NCI-H187 treated with DMSO at 0.1 percent for 48 hours (cell line): ENCODE measurements at places on chromosomes 2 and 18.
A peak's percentile ranks its signal among the peaks of the same experiment; 100 is the strongest.

DNA sequence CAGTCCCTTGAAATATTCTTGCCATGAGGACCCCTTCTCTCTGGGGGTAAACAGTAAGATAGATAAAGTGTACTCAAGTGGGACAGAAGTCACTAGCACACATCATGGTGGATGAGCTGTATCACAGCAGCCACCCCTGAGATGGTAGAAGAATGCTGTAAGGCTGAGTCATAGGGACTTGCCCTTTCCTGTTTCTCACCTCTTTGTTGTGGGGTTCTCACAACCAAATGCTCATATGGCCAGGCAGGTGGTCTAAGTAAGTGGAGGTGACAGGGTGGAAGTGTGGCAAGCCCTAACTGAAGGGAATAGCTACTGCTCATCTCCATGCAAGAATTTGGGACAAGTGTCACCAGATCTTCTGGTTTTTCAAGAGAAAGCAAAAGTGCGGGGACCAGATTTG lies 202.7 kb upstream of the SLC14A2 start:
- DNase-seq: no peak

DNA sequence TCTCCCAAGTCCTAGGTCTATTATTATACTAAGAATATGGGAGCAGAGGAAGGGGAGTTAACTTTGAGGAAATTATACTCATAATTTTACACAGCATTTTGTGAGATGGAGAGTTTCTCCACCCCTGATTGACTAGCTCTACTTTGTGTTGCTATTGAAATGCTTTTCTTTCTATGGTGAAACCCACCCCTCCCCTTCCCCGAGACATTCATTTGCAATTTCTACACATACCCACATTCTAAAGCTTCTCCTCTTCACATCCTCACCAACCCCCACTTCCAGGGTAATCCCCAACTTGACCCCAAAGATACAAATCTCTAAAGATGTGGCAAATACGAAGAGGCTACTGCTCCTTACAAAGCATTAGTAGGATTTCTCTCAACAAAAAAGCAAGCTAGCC lies 992.2 kb downstream of the BCL11A start:
- DNase-seq: no peak

DNA sequence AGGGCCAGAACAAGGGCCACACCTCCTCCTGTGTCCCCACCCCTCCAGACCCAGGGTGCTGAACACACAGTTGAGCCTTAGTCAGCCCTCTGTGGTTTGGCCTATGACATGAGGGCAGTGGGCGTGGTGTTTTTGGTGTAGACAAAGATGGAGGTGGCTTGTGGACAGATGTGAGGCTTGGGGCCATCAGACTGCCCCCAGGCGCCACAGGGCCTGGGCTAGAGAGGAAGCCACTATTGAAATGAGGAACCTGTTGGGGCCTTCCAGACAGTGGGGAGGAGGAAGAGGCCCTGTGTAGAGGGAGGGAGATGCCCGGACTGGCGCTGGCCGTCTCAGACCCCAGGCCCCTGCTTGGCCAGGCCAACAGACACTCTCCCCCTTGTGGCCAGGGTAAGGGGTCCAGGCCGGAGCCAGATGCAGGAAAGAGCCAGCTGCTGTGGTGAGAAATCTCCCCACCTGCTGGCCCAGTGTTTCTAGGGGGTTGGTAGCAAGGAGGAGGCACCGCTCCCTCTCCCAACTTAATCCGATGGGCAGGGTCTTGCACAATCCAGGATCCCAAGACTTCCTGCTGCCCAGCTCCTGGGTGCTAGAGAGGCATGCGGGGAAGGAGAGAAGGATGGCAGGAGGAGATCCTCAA lies 53.8 kb downstream of the SMAD7 start:
- no peak for DNase-seq

DNA sequence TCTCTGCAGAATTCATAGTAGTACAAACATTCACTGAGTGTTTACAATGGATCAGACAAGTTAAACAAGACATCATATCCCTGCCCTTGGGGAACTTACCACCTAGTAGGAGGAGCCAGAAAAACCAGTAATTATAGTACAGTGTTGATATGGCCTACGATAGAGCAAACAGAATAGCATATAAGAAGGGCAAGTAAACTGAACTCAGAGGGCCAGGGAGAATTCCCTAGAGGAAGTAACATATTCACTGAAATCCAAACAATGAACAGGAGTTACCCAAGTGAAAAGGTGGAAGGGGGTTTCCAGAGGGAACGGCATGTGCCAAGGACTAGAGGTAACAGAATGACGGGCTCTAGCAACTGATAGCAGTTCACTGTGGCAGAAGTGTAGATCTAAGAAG lies 34.1 kb downstream of the NHEJ1 start:
- no peak for DNase-seq

DNA sequence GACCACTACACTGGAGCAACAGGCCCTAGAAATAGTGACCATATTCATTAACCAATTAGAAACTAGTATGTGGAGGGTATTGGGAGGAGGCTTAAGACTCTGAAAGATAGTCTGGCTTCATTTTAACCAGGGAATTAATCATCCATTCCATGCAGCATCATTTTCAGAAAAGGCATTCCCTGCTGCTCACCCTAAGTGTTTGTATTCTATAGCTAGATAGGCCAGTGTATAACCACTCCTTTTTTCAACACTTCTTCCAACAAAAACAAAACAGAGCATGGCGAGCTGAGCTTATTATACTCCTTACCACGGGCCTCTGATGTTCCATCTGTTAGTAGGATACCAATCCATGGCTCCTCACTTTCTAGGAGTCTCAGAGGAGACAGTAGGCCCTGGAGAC lies 112.0 kb upstream of the PKDCC start:
- no peak for DNase-seq

- no peak for DNase-seq
These were observed 252.9 kb downstream of the ATAD2B start for GRCh38 chr2:23673830-23674679.

DNA sequence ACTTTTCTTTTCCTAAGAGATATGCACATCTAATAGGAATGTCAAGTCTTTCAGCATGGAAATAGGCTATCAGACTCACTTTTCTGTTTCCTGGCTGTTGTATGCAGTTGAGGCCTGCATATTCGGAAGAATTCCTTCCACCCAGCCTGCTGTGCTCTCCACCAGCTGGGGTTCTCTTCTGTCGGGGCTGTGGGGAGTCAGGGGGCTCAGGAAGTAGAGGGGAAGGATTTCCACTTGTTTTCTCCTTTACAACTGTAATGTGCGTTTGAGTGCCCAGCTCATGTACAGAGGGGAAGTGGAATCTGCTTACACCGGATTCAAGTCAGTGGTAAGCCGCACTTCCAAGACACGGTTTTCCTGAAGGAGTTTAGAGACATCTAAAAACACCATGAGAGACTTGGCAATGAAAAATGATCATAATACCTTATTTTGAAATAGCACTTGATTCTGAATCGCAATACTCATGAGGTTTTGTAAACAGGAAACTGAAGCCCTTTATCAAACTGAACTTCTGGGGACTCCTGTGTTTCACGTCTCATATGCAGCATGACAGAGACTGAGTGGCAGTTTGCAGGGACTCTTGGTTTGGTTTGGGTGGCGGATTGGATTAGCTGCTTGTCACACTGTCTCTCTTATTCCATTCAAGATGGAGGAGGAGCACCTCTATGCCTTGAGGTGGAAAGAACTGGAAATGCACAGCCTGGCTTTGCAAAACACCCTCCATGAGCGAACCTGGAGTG lies 90.4 kb downstream of the MTCL1 start:
- no peak for DNase-seq

GRCh38 chr2:110216803-110217202 lies 4.5 kb upstream of the MTLN start:
- no peak for DNase-seq

DNA sequence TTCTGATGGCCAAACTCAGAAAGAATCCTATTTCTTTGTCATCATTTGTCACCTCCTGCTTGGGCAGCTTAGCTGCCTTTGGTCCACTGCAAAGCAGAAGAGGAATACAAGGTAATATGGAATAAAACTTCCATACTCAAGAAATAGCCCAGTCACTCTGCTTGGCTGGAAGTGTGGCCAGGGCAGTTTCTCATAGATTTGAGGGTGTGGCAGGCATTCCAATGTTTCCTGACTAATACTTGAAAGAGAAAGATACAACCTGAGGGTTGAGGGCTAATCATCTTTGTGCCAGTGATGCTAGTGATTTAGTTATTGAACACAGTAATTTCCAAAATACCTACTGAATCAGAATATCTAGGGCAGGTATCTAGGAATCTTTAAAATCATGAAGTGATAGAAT lies 83.1 kb downstream of the FAM161A start:
- DNase-seq: no peak

- DNase-seq: no peak
These were observed 10.7 kb upstream of the RPL31 start for GRCh38 chr2:100991404-100991773.

DNA sequence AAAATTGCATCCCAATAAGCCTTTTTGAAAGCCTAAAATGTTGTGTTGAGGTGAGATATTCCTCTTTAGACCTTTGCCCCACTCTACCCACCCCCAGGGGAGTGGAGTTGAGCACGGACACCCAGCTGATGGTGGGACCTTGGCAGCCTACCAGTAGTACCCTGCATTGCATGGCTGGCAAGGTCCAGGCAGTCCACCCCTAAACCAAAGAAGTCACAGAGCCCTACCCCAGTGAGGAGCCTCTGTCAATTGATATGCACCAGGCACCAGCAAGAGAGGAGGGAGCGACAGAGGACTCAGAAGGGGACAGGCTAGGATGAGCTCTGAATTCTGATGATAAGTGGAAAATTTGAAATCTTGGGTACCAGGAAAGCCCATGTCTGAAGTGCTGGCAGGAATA lies 38.6 kb downstream of the MARCO start:
- DNase-seq: no peak

DNA sequence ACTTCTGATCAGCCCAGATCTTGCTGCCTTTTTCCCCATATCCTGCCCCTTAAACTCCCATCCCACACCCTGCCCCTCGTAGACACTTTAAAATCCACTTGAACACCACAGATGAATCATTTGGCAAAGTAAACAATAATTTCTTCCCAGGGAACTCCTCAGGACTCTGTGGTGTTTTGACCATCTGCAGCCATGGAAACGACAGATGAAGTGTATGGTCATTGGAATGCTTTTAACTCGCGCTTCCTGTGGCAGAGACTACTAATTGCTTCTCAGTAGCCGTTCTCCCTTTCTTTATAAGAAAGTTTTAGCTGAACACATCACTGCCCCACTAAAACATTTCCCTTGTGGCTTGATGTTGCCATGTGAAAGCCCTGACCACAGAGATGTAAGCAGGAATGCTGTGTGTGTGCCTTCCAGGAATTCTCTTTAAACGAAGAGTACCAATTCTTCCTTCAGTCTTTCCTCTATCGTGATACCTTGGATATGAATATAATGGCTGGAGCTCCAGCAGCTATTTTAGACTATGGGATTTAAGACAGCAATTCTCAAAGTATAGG lies 92.7 kb upstream of the PARD3B start:
- peak; percentile 12 for DNase-seq

- no peak for DNase-seq
These were observed 7.4 kb upstream of the DUSP19 start for GRCh38 chr2:183070942-183071844.

DNA sequence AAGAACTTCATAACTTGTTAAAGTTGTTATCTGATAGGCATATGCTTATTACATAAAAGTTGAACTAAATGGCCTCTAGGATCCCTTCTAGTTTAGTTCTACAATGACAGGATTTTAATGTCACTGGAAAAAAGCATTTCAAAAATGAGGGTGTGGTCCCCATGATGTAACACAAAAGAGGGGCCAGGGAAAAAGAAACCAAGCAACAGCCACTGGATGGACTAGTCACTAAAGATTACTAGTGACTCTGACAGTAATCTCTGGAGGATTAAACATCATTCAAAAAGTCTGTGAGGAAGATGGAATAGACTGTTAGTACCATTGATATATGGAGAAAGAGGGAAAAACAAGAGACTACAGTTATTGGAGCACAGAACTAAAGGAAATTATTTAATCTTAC lies 22.6 kb downstream of the SEPTIN10 start:
- no peak for DNase-seq

DNA sequence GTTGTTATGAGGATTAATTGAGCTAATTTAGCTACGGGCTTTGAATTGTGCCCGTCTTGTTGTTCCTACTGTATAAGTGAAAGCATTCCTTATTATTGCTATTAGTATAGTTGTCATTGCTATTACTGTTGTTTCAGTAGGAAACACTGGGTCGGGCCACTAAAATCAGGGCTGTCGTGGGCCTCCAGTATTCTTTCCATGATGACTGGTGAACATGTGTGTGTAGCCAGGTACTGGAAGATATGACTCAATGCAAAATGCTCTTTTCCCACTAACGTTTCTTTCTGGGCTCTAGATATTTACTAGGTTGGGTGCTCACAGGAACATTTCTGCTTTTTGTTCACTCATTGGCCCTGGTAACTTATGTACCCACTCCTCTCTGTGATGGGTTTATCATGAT lies 4.9 kb downstream of the TTL start:
- DNase-seq: no peak

DNA sequence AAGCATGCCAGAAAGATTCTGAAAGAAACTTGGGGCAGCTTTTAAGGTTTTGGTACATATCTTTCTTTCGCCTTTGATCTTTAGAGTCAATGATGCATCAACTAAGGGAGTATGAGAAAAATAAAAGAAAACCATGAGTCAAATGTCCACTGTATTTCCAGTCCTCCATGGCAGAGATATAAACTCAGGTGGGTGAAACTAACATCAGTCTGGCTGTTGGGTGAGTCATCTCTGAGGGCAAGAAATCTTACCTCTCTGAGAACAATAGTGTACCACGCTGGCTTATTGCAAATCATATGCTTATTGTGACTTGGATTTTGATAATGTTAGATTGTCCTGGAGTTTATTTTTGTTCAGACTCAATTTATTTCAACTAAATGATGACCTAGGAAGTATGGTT lies 521.0 kb downstream of the PLCL1 start:
- DNase-seq: no peak

DNA sequence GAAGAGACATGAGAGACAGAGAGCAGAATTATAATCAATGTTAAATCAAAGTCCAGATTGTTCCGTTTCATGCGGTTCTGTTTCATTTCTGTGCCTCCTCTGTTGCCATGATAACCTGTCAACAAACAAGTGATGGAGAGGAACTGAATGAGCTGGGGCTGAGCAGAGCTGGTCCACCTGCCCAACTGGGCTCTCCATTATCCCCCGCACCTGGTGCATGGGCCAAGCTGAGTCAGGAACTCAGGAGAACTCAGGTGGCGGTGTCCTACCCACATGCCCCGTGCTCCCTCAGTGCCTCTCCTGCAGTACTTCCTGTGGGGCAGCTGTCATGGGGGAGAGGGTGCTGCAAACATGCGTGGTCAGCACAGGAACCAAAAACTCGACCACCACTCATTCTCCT lies 178.8 kb downstream of the TTC32 start:
- DNase-seq: no peak

- no peak for DNase-seq
These were observed 19.2 kb downstream of the KCNF1 start for GRCh38 chr2:10930721-10931516.

GRCh38 chr18:8153887-8154583 lies 455.2 kb upstream of the RAB12 start:
- no peak for DNase-seq

- DNase-seq: no peak
These were observed 1.6 kb upstream of the MARCHF4 start for GRCh38 chr2:216373896-216374295.

GRCh38 chr2:138707392-138708074 lies 72.7 kb downstream of the NXPH2 start:
- no peak for DNase-seq

GRCh38 chr2:237538001-237538720 lies 28.2 kb upstream of the PRLH start:
- no peak for DNase-seq
